ENCODE measurements at places on chromosomes 7 and 10. TPM values are rescaled to one million over a fixed set of nuclear protein-coding genes. Genes with fewer than 3 reads are reported as not detected.

The LOXL4 gene
- 5.4 TPM for total RNA-seq

The GALNT11 gene
- total RNA-seq = 29.9 TPM

The MYO1G gene
- under 0.01 TPM for total RNA-seq

The CAMK2B gene
- not detected for total RNA-seq

The MUC3A gene
- not detected for total RNA-seq

The PKD2L1 gene
- total RNA-seq = not detected

Data from epithelial cell of proximal tubule (primary cell).